ENCODE measurements at places on chromosomes 4 and X. TPM values are rescaled to one million over a fixed set of nuclear protein-coding genes. Genes with fewer than 3 reads are reported as not detected.
A peak's percentile ranks its signal among the peaks of the same experiment; 100 is the strongest.

Gene HS3ST1
- total RNA-seq, result 10.2 TPM

Gene CSAG3
- not detected for total RNA-seq

Gene UGT2B7
- 0.58 TPM for total RNA-seq

Gene DRD5
- total RNA-seq, result not detected

Gene GLUD2
- total RNA-seq, result 1.5 TPM

Gene SH2D1A
- 2.4 TPM for total RNA-seq

Gene CCDC149
- 462 TPM for total RNA-seq

DNA sequence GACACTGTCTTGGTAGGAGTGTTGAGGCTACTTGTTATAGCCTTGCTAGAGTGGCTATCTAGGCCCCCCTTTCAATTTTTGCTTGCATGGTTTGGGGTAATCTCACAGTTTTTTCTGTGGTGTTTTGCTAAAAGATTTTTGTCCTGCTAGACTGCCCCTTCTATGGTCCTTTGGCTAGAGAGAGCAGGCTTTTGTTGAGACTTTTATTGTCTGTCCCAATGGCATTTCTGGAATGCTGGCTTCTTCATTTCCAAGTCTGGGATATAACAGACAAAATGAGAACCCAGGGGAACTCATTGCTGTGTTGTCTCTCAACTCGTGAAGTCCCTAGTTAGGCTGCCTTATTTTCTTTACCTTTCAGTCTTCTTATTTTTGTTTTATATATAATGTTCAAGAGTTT, 160.2 kb upstream of the ZC4H2 start:
- no peak for DNase-seq

DNA sequence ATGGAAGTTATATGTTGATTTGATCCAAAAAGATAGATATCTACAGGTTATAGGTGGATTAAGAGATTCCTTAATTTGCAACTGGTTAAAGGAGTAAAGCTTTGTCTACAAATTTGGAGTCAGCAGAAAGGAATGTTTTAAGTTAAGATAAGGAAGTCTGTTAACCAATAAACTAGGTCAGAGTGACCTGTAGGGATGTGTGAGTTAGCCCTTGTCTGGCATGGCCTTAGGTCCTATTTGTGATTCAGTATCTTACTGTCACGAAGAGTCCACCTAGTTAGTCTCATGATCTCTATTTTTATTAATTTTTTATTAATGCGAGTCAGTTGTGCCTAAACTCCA, 230.8 kb downstream of the INPP4B start:
- no peak for DNase-seq

DNA sequence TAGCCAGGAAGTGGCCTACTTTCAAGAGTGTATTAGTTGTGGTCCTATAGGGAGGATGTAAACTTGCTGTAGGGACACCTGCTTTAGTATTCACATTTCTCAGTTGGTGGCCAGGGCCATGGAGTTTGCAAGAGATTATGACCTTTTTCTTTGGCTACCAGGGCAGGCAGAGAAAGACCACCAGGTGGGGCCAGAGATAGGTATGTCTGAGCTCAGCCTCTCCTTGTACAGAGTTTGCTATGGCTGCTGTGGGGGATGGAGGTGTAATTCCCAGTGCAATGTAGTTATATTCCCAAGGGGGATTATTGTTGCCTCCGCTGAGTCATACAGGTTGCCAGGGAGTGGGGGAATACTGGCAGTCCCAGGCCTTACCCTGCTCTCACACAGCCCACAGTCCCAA, 26.3 kb upstream of the DACH2 start:
- DNase-seq, result no peak

GRCh38 chr4:182174979-182175378, 68.2 kb upstream of the TENM3 start:
- DNase-seq, result no peak

DNA sequence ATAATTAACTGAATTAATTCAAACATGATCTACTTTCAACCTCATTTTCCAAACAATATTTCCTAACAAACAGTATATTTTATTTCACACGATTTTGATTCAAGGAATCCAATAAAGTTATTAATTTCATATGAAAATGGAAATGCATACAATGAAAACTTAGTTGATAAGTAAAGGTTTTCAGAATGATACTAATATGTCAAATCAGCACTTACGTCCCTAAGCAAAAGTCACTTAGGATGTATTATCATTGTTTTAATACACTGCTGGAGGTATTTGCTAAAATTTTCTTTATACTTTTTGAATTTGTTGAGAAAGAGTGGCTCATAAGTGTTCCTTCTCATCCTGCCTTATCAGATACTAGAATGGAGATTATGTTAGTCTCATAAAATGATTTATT, 266.8 kb upstream of the PUDP start:
- DNase-seq, result no peak

DNA sequence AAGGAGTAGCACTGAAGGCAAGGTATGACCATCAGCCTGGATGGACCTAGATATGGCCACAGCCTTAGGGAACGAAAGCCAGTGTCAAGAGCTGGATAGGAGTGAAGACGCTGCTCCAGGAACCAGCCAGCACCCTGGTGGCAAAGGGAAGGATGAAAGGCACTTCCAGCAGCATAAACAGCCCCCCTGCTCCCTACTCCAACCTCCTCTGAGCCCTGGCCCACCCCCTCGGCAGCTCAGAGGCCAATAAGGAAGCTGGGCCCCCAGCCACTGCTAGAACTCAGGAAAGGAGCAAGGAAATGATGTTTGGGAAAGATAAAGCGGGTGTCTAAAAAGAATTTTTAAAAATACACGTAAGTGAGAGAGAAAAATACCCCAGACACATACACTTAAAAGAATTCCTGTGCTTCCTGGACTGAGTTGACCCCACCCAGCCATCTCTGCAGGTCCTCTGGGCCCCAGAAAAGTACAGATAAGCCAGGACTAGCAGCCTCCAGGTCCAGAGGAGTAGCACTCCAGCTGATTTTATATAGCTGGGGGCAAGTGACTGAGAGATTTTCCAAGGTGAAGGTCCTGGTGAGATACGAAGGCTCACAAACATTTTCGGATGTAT, 170.4 kb downstream of the SHROOM4 start:
- DNase-seq, result peak; percentile 35

GRCh38 chrX:51878056-51878455, 15.4 kb upstream of the MAGED1 start:
- no peak for DNase-seq

DNA sequence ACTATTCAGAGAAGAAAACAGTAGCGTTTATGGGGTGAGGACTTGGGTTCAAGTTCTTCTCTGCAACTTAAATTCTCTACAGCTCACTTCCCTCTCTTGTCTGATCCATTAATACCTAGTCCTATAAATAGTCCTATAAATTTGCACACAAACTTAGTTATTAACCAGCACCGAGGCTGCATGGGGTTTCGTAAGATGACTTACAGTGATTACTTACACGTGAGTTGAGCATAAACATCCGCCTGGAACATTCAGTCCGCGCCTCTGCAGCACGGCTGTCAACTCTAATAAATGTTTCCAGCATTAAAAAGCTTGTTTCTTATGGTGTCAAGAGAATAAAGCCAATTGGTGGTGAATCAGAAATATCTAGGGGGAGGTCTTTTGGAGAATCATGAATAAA, 103.0 kb upstream of the ENPP6 start:
- DNase-seq, result no peak

All from uterus (tissue), 4 donors.